SK-MEL-5 (cell line): ENCODE measurements at places on chromosomes 12 and 14. TPM values are rescaled to one million over a fixed set of nuclear protein-coding genes. Genes with fewer than 3 reads are reported as not detected.

DNA sequence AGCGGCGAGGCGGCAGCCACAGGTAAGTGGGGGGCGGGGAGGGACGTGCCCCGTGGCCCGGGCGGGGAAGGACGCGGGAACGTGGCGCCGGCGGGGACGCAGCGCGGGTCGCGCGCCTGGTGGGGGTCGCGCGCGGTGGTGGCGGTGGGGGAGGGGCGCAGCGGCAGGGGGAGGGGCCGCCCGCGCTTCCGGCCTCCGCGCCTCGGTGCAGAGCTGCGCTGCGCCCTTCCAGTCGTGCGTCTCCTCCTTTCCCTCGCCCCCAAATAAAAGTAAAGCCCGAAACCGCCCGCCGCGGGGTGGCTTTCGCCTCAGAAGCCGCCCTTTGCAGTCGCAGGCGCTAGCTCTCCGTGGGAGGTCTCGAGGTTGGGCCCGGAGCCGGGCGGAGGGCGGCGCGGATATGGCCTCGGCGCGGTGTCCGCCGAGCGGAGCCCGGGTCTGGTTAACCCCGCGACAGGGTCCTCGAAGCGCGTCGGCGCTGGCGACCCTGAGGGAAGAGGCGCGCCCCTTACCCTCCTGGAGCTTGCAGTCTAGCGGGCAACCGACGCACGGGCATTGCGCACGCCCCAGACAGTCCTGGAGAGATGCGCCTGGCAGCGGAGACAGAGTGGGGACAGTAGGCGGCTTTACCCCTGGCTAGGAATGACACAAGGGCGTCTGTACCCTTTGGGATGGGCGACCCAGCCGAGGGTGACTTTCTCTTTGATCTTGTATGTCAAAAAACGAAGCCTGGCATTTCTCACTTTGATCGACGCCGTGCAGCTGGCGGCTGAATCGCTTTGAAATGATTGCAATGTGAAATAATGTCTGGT lies 589 bp downstream of the ATF1 start:
- no peak for DNase-seq

DNA sequence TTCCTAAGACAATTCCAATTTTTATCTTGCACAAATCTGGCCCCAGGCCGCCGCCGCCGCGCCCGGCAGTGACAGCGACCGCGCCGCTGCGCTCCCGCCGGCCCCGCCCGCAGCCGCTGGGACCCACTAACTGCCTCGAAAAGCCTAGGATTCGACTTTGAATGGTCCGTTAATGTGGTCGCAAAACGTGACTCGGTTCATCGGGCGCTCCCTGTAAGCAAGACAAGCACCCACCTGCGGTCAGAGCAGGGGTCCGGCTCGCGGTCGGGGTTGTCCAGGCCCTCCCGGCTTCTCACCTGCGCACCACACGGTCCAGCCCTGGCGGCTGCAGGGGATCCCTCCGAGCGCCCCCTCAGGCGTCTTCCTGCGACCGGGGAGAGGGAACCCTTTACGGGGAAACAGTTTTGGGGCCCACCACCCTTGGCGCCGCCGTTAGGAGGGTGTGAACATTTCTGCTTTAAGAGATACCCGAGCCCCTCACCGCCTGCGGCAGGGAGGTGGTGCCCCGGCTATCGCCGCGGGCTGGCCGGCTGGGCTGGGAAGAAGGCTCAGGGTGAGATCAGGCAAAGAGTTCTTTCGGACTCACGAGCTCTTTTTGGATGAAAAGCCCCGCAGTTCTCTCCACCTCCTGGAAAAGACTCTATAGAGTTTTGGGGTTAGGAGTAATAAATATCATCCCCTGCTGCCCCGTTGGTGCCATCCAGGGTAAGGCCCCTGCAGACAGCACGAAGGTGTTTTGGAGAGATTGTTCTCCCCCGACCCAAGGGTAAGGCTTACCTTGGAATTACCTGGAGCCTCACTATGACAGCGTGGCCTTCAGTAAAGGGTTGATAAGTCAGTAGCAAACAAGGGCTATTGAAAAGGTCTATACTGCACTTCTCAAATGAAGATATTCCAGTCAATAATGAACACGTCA lies 13.6 kb upstream of the FOXJ2 start:
- no peak for DNase-seq

DNA sequence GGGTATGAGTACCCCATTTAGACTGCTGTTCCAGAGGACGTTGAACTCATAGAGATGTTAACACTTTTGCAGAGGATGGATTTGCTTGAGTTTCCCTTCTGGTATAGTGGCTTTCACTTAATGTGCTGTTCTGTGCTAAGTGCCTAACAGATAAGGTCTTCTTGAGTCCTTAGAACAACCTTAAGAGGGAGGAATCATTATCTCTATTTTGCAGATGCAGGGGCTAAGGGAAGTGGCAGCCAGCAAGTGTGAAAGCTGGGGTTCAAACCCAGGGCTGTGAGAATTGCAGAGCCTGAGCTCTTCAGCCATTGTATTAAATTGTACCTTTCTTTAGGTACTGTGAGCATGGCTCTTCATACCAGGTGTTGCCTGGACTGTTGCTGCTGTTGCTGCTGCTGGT lies 122.1 kb upstream of the NRXN3 start:
- DNase-seq, result no peak

DNA sequence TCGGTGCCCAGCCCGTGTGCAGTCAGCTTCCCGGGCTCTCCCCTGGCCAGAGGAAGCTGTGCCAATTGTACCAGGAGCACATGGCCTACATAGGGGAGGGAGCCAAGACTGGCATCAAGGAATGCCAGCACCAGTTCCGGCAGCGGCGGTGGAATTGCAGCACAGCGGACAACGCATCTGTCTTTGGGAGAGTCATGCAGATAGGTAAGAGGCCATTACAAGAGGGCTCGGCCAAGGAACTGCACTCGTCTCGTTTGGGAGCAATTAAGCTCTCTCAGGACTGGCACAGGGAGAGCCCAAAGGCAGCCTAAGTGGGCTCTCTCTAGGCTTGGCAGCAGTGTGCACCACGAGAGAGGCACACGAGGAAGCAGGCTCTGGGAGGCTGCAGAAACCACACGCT lies 3.7 kb downstream of the WNT5B start:
- no peak for DNase-seq

DNA sequence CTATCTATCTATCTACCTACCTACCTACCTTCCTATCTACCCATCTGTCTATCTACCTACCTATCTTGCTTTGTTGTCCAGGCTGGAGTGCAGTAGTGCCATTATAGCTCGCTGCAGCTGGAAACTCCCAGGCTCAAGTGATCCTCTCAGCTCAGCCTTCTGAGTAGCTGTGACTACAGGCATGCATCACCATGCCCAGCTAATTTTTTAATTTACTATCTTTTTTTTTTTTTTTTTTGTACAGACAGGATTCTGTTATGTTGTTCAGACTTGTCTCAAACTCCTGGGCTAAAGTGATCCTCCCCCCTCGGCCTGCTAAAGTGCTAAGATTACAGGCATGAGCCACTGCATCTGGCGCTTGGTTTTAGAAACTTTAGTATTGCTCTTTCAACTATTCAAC lies 762.4 kb downstream of the SLC6A15 start:
- no peak for DNase-seq

GRCh38 chr12:1797011-1797901 lies 23.1 kb upstream of the LRTM2 start:
- no peak for DNase-seq

DNA sequence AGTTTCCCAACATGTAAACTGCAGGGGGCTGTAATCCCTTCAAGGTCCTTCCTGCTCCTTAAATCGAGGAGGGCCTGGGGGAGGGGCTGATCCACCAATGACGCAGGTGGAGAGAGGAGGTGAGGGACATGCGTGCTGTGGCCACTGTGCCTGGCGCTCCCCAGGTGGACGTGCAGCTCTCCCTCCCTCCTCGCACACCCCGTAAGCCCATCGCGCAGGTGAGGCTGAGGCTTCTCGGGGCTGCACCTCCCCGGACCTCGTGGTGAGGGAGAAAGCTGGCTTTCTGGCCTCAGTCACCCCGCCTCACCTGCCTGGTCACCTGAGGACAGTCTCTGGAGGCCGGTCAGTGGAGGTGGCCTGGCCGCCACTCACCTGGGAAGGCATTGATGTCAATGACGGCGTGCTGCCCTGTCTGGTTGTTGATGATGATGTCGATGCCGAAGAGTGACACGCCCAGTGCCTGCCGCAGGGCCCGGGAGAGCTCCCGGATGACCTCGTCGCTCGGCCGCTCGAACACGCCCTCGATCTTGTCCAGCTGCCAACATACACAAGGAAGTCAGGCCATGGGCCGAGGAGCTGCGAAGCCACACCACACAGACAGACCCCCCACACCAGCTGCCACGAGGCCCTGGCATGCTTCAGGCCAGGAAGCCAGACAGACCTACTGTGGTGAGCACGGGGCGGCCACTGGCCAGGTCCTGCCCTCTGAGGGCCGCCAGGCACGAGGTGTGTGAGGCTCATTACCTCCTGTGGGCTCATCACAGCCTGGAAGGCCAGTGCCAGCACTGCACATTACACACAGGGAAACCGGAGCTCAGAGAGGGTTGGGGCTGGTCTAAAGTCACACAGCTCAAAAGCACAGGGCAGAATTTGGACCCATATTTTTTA lies 23.3 kb downstream of the CHGA start:
- DNase-seq, result no peak

DNA sequence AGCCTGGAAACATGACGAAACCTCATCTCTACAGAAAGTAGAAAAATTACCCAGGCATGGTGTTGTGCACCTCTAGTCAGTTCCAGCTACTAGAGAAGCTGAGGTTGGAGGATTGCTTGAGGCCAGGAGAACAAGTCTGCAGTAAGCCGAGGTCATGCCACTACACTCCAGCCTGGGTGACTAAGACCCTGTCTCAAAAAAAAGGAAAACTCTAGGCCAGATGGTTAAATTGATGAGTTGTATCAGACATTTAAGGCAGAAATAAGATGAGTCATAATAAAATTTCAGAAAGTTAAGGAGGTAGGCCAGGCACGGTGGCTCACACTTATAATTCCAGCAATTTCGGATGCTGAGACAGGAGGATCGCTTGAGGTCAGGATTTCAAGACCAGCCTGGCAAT lies 10.7 kb downstream of the EIF2S1 start:
- DNase-seq, result no peak

GRCh38 chr14:77498120-77498979 lies at the start of gene ISM2:
TSS of gene ISM2 (minus strand) at chr14:77498816. CDS start at chr14:77498793, 23 bp downstream.
- DNase-seq, result no peak

Gene GPRC5A
- 13.9 and 17.6 TPM in 2 replicates for total RNA-seq

Gene FOXA1
- total RNA-seq, result 0.05 TPM in 1 of 2 replicates, not detected in the other

Gene DPY19L2
- 3.2 and 4.1 TPM in 2 replicates for total RNA-seq

Gene SPATS2
- total RNA-seq, result 57.0 and 71.5 TPM in 2 replicates

Gene ARHGEF25
- 13.2 and 16.3 TPM in 2 replicates for total RNA-seq
